ENCODE measurements at places on chromosomes 4 and X.

DNA sequence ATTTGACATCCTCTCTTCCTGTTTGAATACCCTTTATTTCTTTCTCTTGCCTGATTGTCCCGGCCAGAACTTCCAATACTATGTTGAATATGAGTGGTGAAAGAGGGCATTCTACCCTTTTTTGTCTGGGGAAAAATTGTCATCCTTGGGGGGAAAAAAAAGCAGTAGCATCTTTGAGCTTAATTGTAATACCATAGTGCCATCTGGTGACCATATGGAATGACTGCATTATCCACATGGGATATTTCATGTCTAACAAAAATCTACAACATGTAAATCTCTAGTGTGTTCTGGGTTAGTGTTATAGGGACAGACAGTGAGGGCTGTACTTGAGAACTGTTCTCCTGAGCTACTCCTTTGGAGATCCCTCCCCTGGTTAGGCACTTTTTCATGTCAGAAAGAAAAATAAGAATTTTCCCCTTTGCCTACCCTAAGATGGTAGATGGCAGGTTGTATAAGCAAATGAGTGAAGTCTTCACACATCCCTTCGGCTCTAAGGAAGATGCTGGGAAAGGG, 26.0 kb downstream of the CAPN6 start:
- no peak for DNase-seq

- no peak for DNase-seq
Measured at GRCh38 chr4:13872155-13872554, 244.6 kb upstream of the BOD1L1 start.

- DNase-seq = no peak
Measured at GRCh38 chr4:112085156-112086035, 59.9 kb upstream of the FAM241A start.

DNA sequence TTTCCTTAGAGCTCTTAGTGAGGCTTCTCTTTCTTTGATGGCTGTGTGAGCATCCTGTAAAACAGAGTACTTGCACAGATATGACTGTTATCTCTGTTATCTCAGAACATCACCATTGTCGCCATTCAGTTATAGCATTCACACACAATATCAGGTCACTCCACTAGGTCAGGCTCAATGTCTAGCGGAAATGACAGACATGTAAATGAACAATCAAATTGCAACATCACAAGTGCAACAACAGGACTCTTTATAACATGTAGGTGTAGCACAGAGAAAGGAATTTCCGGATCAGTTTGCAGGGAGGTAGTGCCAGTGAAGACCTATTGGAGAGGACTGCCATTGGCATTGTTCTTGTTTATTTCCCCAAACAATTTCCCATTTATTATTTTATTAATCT, 43.2 kb upstream of the IGSF1 start:
- DNase-seq = no peak

DNA sequence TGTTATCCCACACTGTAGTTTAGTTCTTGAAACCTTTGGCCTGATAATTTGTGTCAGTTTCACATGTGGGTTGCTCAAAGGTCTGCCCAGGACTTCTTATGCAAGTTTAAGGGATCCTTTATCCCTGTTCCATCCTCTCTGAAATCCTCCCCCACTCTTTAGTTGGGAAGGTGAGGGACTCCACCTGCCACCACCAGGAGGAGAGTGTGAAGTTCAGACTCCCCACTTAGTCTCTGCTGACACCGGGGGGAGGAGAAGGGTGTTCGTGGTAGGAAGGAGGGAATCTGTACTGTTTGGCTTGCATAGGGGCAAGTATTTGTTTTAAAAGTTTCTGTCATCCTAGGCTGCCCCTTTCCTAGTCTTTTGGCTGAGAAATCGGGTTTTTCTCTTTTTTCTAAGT, 211.8 kb downstream of the PPP4R3C start:
- DNase-seq = no peak

GRCh38 chr4:77050962-77051361, 24.8 kb downstream of the CCNI start:
- no peak for DNase-seq

DNA sequence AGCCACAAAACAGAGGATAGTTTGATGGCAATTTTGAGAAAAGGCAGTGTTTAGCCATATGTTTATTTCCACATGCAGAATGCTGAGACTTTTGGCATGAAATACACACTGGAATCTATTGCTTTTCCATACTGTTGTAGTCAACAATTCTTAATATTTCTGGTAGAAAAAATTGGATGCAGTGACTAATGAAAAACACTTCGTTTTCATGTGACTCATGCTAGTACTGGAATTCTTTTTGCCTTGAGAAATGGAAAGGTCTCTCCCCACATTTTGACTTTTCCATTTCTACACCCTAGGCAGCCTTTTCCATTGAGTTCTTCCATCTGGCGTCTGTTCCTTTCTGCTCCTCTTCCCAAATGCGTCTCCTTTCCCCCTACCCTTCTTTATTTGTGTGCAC, 425.2 kb upstream of the FTHL17 start:
- no peak for DNase-seq

- no peak for DNase-seq
Measured at GRCh38 chrX:137574102-137574783, 8.3 kb downstream of the ZIC3 start.

DNA sequence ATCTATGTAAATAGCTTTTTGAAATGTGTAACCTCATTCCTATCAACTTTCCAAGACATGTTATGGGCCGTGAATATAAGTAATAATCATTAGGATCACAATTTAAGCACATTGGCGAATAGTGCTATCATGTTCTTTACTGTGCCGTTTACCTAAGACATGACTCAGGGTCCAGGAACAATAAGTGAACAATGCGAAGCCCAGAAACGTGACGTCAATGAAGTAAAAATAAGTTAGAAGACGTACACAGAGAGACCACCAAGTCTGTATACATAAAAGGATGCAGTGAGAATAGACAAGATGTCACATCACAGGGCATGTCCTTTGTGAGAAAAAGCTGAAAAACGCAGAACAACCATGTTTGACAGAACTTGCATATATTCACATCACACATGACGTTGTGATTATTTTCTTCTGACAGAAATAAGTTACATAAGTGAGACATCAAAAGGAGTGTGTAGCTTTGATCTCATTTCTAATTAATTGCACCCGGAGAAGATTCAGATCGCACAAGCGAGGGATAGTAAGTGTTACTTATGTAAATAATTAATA, 49.4 kb upstream of the FAT1 start:
- DNase-seq = no peak

GRCh38 chr4:77581724-77582123, 23.9 kb upstream of the CXCL13 start:
- DNase-seq = no peak

DNA sequence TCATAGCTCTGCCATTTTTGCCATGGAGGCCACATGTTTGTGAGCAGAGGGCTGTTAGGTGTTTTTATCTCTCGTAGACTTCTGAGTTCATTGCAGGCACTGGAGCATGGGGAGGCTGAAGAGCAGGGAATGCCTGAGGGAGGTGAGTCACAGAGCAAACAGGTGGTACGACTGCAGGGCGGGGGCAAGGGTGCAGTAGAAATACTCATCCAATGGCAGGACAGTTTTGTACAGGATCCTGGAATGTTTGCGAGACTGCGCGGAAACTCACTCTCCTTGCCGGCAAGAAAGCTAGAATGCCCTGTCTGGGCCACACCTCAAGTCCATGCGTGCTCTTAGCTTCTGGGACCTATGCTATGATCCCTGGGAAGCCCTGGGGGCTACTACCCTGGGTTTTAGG, 20.0 kb upstream of the VCX2 start:
- no peak for DNase-seq

GRCh38 chr4:149264093-149264733, 551.4 kb downstream of the IQCM start:
- DNase-seq = no peak

DNA sequence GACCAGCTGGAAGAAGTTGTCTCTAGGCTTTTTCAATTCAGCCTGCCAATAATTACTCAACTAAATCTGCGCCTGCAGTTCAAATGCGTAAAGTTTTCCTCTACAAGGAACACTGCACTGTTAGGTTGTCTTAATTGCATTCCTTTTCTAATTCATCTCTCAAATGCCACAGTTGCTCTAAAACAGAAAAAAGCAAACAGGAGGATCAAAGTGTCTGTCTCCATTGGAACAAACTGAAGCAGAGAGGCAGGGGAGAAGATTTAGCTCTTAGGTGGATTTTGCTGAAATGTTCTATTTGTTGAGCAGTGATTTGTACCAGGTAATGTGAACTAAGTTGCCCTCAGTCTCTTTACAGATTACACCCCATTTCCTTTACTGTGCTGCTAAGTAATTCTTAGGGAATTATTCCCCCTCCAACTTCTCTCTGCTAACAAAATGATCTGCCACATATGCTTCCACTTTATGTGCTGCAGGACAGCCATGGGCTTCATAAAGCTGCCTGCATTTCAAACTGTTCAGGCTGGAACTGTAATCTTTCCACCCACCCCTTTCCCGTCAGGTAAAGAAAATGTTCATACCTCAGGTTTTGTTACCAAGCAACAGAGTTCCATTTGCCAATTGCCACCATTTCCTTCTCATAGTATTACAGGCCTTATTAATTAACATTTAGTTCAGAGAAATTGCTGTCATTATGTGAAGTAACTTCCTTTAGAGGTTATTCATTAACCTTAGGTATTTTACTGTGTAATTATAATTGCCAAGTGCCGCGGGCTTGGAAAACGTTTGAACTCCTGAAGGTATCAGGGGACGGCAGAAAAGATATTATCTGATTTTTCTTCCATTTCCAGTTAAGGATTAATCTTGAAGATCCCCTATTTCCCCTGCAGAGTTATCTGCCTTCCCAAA, 149.3 kb downstream of the SPRY1 start:
- DNase-seq = no peak

GRCh38 chr4:20723019-20723418, 22.8 kb downstream of the PACRGL start:
- DNase-seq = no peak

DNA sequence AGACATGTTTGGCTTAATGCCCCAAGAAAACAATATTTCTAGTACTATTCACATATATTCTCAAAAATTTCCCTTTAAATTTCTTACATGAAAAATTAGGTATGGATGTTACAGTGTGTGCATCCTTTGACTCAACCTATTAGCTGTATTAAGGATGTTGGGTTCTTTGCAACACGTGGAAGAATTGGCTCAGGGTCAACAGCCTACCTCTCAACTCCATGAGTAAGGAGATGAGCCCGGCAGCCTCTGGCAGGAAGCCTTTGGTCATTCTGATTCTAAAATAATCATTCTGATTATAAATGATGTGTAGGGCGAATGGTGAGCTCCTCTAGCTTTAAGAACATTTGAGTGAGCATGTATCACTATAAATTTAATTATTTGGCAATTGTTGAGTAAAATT, 148.0 kb upstream of the WDFY3 start:
- DNase-seq = no peak

- no peak for DNase-seq
Measured at GRCh38 chr4:110660755-110661154, 37.9 kb upstream of the PITX2 start.

DNA sequence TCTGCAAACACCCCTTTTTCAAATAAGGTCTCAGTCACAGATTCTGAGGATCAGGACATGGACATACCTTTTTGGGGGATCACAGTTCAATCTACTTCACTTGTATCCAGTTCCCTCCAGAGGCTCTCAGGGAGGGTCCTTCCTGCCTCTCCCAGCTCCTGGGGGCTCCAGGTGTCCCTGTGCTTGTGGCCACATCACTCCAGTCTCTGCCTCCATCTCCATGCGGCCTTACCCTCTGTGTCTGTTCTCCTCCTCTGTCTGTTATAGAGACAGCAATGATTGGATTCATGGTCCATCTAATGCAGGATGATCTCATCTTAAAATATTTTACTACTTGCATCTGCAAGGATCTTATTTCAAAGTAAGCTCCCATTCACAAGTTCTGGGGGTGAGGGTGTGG, 269.6 kb downstream of the ASMT start:
- DNase-seq = no peak

DNA sequence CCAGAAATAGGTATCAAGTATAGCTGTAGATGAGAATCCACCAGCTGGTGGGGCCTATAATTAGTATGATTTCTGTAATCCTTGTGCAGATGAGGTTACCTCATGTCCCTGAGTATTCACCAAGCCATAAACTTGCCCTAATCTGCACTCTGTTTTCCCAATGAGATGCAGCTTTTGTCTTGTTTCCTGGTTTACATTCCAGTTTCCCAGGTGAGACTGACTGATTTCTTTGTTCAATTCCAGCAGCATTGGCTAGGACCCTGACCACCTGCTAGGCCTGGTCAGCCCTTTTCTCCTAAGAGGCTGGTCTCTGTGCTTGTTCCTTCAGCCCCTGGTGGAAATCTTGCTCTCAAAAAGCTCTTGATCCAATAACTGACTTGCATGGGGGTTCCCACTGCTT, 44.6 kb downstream of the GABRB1 start:
- no peak for DNase-seq

DNA sequence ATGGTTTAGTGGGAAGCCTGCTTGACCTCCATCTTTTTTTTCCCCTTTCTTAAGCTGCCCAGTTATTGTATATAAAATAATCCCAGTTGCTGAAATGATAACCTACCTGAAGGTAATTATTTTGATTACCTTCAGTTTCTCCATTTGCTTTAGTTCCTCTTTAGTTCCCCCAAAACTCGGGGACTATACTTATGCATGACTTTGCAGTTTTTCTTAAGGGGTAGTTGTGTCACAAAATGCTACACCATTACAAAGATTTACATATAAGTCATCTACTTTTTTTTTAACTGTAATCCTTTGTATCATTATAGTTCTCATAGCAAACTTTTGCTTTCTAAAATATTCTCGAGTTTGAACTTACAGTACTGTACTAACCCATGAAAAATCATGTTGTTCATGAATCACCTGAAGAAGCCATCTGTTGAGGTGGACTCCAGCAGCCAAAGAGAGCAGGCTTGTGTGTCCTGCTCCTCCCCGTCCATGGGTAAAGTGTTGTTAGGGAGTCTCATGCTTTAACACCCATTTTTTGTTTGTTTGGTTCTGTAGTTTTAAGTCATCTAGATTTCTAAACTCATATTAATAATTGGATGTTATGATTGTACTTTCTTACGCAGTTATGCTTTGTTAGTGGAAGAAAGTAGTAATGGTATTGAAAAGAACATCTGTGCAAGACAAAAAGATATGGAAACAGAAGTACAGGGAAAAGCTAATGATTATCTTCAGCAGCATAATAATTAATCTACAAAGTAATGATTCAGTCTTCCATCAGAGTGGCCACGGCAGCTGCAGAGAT, 34.6 kb downstream of the HADH start:
- no peak for DNase-seq

DNA sequence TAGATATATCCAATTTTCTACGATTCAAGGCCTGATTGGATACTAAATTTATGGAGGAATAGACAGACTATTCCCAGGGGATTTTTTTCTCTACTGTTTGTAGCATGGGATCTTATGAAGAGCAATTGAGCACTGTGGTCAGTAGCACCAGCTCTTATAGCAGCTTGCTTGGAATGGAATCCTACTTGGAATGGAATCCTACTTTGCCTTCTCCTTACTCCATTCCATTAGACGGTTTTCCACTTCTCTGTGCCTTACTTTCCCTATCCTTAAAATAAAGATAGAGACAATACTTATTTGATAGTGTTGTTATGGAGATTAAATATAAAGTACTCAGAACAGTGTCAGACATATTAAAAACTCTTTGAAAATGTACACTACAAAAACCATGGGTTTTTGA, 133.5 kb downstream of the BTC start:
- DNase-seq = no peak

Data from NCI-H1105 (cell line).